ENCODE measurements at places on chromosomes 6 and 20.

DNA sequence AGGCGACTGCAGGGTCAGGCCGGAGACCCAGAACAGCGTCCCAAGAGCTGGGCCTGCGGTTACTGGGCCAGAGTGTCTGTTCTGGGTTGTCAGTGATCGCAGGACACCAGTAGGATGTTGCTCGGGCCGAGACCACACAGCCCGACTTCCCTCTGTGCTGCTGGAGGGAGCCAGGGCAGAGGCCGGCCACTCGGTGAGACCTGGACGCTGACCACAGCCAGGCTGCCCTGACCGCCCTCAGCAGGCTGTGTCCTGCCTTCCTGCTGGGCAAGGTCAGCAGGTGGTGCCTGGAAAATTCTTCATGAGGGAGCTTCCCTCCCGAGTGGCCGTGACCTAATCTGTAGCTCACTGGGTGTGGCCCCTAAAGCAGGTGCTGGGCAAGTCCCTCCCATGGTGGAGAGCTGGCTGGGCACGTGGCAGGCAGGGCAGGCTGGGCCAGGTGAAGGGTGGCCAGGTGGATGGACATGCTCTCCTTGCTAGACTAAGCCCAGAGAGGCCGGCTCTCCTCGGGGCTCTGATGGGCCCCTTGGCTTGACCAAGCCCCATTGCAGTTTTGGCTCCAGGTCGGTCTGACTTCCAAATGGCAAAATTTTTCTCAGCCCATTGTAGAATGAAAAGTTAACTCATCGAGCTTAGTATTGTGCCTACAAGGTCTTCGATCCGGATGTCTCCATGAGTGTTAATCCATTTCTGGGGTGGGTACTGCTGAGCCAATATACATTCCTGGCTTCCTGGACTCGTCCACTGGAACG is 1.9 kb downstream of the SLCO4A1 start:
- DNase-seq = no peak

GRCh38 chr20:35587436-35587835 is 28.2 kb upstream of the SPAG4 start:
- DNase-seq = no peak

GRCh38 chr20:48656661-48657211 is 171.1 kb downstream of the PREX1 start:
- no peak for DNase-seq

DNA sequence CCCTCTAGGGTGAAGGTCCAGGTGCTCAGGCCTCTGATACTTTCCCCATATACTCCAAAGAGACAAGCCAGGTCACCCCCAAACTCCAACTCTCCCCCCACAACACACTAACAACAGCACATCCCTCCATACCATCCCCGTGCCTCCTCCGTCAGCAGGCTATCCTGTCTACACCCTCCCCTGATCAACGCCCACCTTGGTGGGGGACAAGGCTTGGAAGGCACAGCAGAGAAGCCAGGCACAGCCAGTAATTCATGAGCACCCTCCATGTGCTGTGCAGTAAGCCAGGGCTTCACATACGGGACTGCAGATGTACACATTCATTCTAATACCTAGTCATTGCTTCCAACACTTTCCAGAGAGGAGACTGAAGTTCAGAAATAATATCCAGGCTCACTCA is 57.6 kb downstream of the TRERF1 start:
- DNase-seq = no peak

DNA sequence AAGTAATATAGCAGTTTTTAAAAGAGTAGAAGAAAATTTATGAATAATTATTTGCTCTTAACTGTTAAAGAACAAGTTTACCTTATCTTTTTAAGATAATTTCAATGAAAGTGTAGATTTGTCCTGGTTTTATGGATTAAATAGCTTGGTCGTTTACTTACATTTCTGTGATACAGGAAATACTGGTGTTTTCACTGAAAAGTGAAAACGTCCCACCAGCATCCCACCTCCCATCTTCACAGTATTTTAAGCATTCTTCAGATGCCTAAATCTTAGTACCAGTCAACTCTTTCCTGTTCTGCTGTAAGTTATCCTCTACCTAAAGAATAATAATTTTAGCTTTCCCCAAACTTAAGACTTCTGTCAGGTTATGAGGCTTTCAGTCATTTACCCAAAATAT is 5.8 kb downstream of the TAB2 start:
- DNase-seq = no peak

- no peak for DNase-seq
These were observed 578.5 kb upstream of the PTCHD4 start for GRCh38 chr6:48689498-48689897.

DNA sequence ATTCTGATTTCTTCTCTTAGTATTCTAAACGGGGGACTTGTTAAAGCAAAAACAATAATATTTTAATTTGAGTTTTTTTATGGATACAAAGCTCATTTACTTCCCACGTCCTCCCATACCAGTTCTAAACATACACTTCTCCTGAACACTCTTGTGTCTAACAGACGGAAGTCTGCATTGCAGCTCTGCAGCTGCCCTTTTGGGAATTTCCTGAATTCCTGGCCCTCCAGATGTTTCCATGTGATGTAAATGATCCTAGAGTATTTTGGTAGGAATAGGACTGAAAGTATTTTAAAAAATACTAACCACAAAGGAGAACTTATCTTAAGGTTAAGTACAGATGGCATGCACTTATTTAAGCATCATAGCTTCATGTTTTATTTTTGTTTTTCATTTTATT is 886.7 kb downstream of the TBC1D32 start:
- DNase-seq = no peak

DNA sequence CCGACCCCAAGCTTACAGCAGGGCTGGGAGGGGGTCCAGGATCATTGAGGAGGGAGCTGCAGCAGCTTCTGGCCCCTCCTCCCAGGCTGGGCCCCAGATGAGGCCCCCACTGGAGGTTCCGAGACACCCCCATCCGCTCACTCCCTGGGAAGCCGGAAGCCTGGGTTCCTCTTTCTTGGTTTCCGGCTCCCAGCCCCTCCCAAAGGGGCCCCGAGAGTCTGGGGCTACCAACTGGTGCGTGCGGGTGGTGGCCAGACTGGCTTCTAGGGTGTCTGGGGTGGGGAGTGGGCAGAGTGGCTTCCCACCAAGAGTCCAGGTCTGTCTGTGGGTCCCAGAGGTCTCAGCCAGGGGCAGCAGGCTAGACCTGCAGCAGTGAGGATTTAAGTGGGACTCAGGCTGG is 2.2 kb downstream of the RGS19 start:
- no peak for DNase-seq

DNA sequence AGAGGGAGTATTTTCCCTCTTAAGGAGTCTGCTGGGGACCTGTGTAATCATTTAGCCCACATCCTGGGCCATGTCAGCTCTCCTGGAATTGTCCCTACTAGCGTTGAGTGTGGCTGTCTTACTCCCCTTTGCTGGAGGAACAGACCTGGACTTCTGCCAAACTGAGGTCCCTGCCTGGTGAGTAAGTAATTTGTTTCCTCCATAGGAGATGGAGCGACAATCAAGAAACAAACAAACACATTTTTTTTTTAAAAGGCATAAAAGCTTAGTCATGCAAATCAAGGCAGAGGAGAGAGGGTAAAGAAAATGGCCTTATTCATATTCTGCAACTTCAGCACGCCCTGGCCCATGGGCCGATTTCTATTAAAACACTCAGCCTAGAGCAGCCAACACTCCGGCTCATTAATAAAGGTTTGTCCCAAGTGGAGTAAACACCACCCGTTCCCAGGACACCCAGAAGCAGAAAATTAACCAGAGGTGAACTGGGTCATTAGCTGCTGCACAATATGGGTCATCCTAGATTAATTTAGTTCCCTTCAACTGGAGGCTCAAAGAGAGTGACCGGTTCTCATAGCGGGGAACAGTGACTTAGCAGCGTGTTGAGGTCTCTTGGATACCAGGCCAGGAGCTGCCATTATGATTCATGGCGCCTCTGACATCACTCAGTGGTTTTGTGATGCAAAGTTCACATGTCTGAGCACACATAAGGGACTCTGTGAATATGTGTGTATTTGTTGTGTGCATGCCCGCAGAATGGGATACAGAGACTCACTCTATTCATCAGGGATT is 165.0 kb upstream of the SULF2 start:
- DNase-seq = no peak

DNA sequence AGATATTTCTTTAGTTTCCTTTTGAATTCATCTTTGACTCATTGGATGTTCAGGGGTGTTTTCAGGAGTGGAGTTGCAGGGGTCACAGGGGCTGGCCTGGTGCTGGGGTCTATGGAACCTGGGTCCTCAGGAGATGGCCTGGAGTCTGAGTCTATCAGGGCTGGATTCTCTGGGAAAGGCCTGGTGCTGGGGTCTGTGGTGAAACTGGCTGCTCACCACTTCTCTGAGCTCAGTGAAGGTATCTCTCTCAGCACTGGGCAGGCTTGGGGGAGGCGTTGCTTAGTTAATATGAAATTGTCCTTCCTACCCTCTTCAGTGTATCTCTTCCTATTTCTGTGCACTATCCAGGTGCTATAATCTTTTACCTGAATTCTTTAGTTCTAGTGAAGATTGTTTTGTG is 83.1 kb upstream of the SLC24A3 start:
- no peak for DNase-seq

DNA sequence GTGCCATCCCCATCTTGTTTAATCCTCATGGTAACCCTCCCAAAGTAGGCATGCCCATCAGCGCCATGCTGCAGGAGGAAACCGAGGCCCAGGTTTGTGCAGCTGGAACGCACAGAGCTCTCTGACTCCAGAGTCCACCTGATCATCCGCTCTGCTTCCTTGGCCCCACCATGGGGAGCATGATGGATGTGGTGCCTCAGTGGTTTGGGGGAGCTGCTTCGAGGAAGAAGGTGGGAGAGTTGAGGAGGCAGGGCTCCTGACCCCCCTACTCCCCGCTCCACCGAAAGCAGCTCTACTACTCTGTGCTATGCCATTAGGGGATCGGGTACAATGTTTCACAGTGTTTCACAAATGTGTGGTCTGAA is 52.2 kb downstream of the TGM2 start:
- DNase-seq = no peak

- DNase-seq = no peak
These were observed 564.4 kb downstream of the HAO1 start for GRCh38 chr20:7375905-7376304.

- no peak for DNase-seq
These were observed 147.9 kb downstream of the TFAP2B start for GRCh38 chr6:50966532-50966931.

DNA sequence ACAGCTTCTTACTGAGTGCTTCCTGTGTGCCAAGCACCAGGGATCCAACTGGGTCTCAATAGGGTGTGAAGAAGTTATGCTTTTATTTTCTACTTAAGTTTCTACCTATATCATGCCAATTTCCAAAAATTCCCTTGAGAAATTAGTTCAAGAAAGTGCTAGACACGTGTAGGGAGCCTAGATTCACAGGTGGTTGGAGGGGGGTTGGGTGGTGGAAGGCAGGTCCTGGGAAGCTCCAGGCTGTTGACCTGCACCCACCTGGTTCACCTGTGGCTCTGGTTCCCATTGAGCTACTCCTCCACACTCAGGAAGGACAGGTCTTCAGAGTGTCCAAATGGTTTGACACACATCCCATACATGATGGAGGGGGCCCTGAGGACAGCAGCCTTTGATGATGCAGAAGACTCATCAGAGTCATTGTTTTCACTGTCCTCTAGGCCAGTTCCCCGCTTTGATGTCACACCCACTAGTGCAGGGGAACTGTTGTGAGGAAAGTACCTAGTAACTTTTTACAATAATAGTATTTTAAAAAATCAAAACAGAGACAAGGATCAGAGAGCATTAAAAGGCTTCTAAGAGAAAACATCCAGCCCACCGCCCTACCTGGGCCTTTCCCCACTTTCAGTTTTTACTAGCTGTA is 39.8 kb upstream of the MYL9 start:
- DNase-seq = no peak

- no peak for DNase-seq
These were observed 59.7 kb downstream of the TMEM200A start for GRCh38 chr6:130425537-130425936.

DNA sequence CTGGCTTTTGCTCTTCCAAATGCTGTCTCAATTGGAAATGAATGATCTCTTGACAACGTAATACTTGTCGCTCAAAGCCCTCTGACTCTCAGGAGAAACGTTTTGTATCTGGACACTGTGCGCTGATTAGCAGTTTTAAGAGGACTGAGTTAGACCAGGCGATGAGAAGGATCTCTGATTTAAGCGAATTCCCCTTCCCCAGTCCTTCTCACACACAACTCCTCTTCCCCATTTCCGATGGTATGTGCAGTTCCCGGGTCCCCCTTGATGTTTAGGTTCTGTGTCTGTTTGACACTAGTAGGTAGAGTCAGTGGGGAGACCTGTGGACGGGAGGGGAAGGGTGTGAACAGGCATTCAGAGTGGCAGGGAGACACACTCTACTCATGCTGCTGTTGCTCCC is 2.5 kb downstream of the ZDHHC14 start:
- DNase-seq = no peak

DNA sequence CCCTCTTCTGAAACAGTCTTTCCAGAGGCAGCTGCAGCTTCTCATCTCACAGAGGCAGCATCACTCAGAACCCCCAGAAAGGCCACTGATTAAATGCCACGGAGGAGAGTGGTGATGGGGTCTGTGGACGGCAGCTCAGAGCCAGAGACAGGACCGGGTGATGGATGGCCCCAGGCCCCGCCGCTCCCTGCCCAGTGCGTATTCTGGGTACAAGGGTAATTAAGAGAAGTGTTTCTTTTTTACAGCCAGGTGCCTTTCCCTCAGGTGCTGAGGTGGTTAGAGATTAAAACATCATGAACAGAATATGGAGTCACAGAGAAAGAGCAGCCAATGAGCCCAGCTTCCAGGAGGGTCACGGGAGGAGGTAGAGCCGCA is 434.5 kb downstream of the PREX1 start:
- DNase-seq = no peak

DNA sequence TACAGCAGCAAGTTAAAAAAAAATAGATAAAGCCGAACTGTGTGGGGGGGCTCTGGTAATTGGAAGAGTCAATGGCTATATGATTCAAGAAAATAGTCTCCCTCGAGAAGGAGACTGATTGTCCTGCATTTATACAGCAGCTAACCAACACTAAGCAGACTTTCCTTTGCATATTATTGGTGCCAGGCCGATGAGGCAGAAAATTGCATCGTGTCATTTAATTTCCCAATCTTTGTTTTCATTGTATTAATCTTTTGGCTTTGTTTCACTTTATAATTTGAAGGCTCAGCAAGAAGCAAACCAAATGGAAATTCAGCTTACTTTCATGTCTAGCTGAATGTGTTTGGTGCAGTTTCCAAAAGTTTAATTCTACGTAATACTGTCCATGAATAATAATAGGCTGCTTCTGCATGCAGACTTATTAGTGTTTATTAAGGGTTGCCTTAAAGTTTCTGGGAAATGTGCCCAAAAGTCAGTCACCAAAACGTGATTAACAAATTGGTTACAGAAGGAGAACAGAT is 258.5 kb downstream of the HACE1 start:
- DNase-seq = no peak

GRCh38 chr20:12970372-12970821 is 38.4 kb upstream of the SPTLC3 start:
- DNase-seq = no peak
